ENCODE measurements at places on chromosomes 7 and 10.

GRCh38 chr10:75137533-75138438, 26.3 kb downstream of the SAMD8 start:
- DNase-seq: no peak

GRCh38 chr10:71077796-71078453, 134.4 kb upstream of the UNC5B start:
- DNase-seq: no peak

GRCh38 chr10:36157486-36157885, 515.4 kb upstream of the FZD8 start:
- DNase-seq: no peak

- DNase-seq: no peak
These were observed 82.3 kb upstream of the FAM20C start for GRCh38 chr7:109898-110556.

- DNase-seq: no peak
These were observed 236.3 kb downstream of the HTR7 start for GRCh38 chr10:90621577-90621976.

DNA sequence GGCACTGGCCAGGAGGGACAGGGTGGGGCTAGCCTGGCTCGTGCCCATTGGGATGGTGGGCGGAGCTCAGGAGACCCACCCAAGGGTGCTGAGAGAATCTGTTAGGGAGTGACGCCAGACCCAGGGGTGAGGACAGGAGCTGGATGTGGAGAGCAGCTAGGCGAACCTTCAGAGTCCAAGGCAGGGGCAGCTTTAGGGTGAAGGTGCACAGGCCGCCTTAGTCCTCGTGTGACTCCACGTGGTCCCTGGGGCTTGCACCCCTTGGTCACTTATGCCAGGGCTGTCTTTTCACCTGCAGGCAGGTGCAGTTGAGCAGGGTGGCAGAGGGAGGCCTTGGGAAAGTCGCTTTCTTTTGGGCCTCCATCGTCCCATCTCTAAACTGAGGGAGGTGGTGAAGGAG, 4.3 kb downstream of the RAMP3 start:
- DNase-seq: no peak

- no peak for DNase-seq
These were observed 469.5 kb upstream of the POM121L12 start for GRCh38 chr7:52565974-52566373.

- no peak for DNase-seq
These were observed 19.9 kb upstream of the HSPB1 start for GRCh38 chr7:76282344-76283253.

DNA sequence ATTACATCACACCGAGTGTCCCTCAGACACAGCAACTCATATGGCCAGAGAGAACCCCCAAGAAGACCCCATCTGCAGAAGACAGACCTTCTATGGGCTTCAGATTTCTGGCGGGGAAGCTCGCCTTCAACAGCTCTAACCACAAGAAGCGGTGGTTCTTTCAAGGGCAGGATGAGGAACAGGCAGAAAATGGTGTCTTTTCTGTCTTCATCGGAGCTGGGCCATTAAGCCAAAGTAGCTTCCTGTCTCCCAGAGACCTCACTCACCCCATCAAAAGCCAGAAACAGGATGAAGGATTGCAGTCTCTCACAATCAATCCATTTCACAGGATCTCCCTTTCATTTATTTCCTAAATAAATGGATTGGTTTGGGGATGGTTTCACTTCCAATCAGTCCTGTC, 149.1 kb downstream of the HERPUD2 start:
- DNase-seq: no peak

- DNase-seq: peak; percentile 38
These were observed 228.2 kb downstream of the PTEN start for GRCh38 chr10:88091490-88092061.

GRCh38 chr10:50992356-50992901, 81.9 kb upstream of the PRKG1 start:
- DNase-seq: no peak

- DNase-seq: no peak
These were observed 366.0 kb upstream of the SHH start for GRCh38 chr7:156178214-156178613.

All from stimulated activated CD8-positive, alpha-beta memory T cell treated with anti-CD3 and anti-CD28 coated beads, Interleukin-2, amount 100 ng/mL, for 1 hour (primary cell).